ENCODE measurements at places on chromosomes 5 and 9. TPM values are rescaled to one million over a fixed set of nuclear protein-coding genes. Genes with fewer than 3 reads are reported as not detected.

Gene PHYHD1
- 1.2 TPM for total RNA-seq

Gene NTRK2
- total RNA-seq, result 151 TPM

Gene PCDHB13
- 10.6 TPM for total RNA-seq

Gene PTGS1
- 0.49 TPM for total RNA-seq

Gene SLC9A3
- 0.98 TPM for total RNA-seq

Gene PROB1
- 0.49 TPM for total RNA-seq

Gene INSL6
- not detected for total RNA-seq

Gene HCN1
- 14.0 TPM for total RNA-seq

Gene CATSPER3
- total RNA-seq, result not detected

Gene RANBP3L
- 9.6 TPM for total RNA-seq

Gene RFESD
- 0.98 TPM for total RNA-seq

Gene DMRT3
- not detected for total RNA-seq

Gene FBXL7
- 3.9 TPM for total RNA-seq

Gene RNF183
- not detected for total RNA-seq

Gene ANAPC2
- total RNA-seq, result 22.1 TPM

Gene C5orf34
- total RNA-seq, result 2.5 TPM

Gene IFNW1
- not detected for total RNA-seq

Gene ANKDD1B
- 0.98 TPM for total RNA-seq

Gene CSF2
- total RNA-seq, result not detected

Gene ADAMTS12
- 2.0 TPM for total RNA-seq

Gene AIF1L
- total RNA-seq, result 14.0 TPM

Gene PCDHAC2
- 28.8 TPM for total RNA-seq

Gene TMEM174
- not detected for total RNA-seq

Gene PPP3R2
- under 0.01 TPM for total RNA-seq

Gene HAVCR1
- total RNA-seq, result 0.25 TPM

Gene TRIM36
- total RNA-seq, result 79.2 TPM

Gene SPINK4
- total RNA-seq, result not detected

Gene TUBB4B
- 76.5 TPM for total RNA-seq

Gene DMRT2
- total RNA-seq, result not detected

Gene PGM5
- total RNA-seq, result 3.4 TPM

Gene SLC6A7
- 1.5 TPM for total RNA-seq

Gene FSTL4
- 0.98 TPM for total RNA-seq

Gene TSSK1B
- not detected for total RNA-seq

Gene MARVELD2
- total RNA-seq, result 0.98 TPM

Gene PCDHGB1
- 6.9 TPM for total RNA-seq

Gene STXBP1
- 93.9 TPM for total RNA-seq

Gene DDX4
- total RNA-seq, result under 0.01 TPM

Gene MYORG
- 9.8 TPM for total RNA-seq
